Tibial artery (tissue), 4 donors: ENCODE measurements at places on chromosomes 5 and 9.

DNA sequence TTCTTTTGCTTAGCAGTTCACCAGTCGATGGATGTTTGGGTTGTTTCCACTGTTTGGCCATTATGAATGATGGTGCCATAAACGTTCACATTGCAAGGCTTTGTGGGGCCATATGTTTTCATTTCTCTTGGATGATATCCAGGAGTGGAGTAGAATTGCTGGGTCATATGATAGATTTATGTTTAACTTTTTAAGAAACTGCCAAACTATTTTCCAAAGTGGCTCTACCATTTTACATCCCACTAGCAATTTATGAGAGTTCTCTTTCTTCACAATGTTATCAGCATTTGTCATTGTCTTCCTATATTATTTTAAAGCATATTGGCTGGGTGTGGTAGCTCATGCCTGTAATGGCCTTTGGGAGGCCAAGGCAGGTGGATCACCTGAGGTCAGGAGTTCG lies 5.2 kb downstream of the GPR107 start:
- no peaks in the 10 kb centered on the region for H3K4me1 ChIP-seq
- no peak overlapping the region for H3K27ac ChIP-seq
- no peaks in the 10 kb centered on the region for H3K27me3 ChIP-seq
- H3K4me3 ChIP-seq, result no peak overlapping the region
- peaks cover 15% of the 10 kb centered on the region for H3K36me3 ChIP-seq

GRCh38 chr5:69213513-69214215 lies 21.0 kb upstream of the CDK7 start:
- no peaks in the 10 kb centered on the region for H3K4me1 ChIP-seq
- no peaks in the 10 kb centered on the region for H3K36me3 ChIP-seq
- no peak overlapping the region for H3K27ac ChIP-seq
- no peaks in the 10 kb centered on the region for H3K27me3 ChIP-seq

DNA sequence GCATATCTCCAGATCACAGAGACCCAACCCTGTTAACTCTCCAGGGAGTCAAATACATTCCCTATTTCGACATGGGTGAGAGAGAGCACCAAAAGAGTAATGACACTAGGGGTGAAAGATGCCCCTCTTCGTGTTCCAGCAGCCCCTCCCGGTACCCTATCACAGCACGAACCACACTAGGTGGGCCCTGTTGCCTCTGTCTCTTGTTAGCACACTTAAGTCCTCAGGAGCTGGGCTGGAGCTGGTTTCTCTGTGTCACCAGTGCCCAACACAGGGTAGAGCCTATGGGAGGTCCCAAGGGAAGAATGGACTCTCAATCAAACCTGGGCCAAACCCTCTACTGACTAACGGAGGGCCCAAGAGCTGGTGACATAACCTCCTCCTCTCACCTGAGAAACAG lies 1.2 kb downstream of the CDK20 start:
- H3K27ac ChIP-seq, result no peak overlapping the region
- peaks cover 18% of the 10 kb centered on the region for H3K4me1 ChIP-seq
- no peak overlapping the region for H3K4me3 ChIP-seq
- peaks cover 4% of the 10 kb centered on the region for H3K36me3 ChIP-seq

- no peaks in the 10 kb centered on the region for H3K27me3 ChIP-seq
- no peak for DNase-seq
- no peaks in the 10 kb centered on the region for H3K4me1 ChIP-seq
- no peak overlapping the region for H3K27ac ChIP-seq
- no peaks in the 10 kb centered on the region for H3K36me3 ChIP-seq
Measured at GRCh38 chr5:1208221-1208742, 6.9 kb downstream of the SLC6A19 start.

- H3K36me3 ChIP-seq, result no peaks in the 10 kb centered on the region
- peaks cover 12% of the 10 kb centered on the region for H3K4me1 ChIP-seq
- peak overlapping the region; percentile 96 for H3K4me3 ChIP-seq
- peak overlapping the region; percentile 92 for H3K27ac ChIP-seq
- no peak for DNase-seq
Measured at GRCh38 chr5:150487199-150488061, 20.5 kb upstream of the NDST1 start.
